ENCODE measurements at places on chromosomes 2 and 18.

- peak; percentile 55 for DNase-seq
Observed at GRCh38 chr2:6877402-6878304, at the start of gene RSAD2. Gene RSAD2 (plus strand): TSS chr2:6877777. CDS start chr2:6877801, 24 bp downstream.

- DNase-seq: no peak
Observed at GRCh38 chr2:42021464-42021863, 26.4 kb upstream of the PKDCC start.

DNA sequence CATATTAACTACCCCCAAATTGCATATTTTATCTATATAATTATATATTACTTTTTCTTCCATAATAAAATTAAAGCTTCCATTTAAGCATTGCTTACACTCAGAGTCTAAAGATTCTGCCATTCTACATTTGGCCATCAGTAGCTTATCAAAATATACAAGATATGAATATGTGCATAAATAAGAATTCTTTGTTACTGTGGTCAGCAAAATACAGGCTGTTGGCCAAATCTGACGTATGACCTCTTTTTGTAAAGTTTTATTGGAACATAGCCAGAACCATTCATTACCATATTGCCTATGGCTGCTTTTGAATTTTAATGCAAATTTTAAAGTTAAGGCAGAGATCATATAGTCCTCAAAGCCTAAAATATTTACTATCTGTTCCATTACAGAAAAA lies 643.9 kb upstream of the VRK2 start:
- no peak for DNase-seq

- no peak for DNase-seq
Observed at GRCh38 chr2:212480447-212480846, 58.2 kb downstream of the ERBB4 start.

DNA sequence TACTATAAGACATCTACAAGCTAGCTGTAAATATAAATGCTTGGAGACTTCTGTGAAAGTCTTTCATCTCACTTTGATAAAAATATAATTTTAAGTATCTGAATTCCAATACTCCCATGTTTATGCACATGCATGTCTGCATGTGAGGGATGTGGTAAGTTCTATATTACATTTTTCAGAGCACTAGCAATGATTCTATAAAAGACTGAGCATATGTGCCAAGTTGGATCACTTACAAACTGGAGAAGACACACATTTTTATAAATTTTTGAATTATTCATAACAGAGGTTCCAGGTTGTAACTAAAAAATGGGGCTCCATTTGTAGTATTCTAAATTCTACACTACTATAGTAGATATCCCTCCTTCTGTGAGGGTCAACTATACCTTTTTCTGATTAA lies 26.0 kb downstream of the ZNF804A start:
- no peak for DNase-seq

GRCh38 chr2:187862715-187863114 lies 308.5 kb upstream of the TFPI start:
- no peak for DNase-seq

DNA sequence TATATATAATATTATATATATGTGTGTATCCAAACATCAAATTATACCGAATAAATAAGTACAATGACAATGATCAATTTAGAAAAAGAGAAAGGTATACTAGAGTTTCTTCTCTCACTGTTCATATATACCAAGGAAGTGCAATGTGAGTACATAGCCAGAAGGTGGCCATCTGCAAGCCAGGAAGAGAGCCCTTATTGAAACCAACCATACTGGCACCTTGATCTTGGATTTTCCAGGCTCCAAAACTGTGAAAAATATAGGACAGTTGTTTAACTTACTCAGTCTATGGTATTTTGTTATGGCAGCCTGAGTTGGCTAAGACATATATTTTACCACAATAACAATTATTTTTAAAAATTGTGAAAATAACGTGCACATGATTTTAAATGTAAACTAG lies 1490.2 kb upstream of the SLC39A10 start:
- DNase-seq: peak; percentile 12

DNA sequence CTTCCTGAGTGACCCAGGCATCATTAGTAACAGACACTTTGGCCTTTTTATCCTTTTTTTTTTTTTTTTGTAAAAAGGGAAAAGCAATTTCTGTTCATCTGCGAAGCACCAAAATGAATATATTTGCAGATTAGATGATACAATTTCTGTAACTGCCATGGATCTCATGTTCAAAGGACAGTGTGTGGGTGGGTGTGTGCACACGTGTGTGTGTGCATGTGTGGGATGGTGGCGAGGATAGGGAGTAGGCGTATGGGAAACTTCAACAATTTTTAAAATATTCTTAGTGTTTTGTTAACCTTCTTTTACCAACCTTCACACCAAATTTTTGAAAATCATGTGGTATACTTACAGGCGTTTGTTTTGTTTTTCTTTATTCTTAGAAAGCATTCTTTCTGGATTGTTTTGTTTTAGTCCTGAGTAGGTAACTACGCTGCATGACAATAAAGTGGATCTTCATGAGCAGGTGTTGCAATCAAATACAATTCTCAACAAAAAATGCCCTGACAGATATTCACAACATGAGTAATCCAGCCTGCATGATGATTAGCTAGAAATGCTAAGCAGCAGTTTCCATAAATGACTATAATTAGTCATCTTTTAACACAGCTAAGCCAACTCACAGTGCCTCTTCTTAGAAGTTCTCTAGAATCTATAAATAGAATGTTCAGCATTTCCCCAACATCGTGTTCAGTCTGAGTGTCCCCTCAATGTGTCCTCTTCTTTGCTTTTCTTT lies 53.5 kb upstream of the RMDN2 start:
- no peak for DNase-seq

DNA sequence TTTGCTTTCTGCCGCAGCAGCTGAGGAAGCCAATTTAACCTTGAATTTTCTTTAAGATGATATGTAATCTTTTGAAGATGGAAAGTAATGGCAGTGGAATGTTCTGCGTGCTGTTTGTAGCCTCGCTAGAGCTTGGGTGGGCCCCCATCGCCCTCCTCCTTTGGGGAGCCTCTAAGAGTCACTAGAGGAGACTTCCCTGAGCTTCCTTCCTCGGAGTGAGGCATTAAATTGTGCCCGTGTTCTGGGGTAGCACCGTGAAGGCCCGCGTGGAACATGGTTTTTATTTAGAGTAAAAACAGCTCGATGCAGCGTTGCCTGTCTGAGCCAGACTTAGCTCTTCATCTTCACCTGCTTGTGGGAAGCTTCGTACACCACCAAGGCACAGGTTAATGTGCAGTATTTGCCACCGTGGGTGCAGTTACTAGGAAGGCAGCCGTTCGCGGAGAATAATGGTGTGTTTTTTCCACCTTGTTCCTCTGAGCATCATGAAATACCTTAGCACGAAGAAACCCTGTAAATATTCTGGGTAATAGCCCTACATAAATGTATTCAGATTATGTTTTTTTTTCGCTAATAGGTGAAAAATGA lies 38.5 kb downstream of the NCK2 start:
- DNase-seq: no peak

- DNase-seq: peak; percentile 4
Observed at GRCh38 chr18:7950380-7951136, 383.4 kb downstream of the PTPRM start.

Measured in CD4-positive, alpha-beta memory T cell (primary cell).